NCI-H2107 (cell line): ENCODE measurements at places on chromosomes 13 and 19.
A peak's percentile ranks its signal among the peaks of the same experiment; 100 is the strongest.

GRCh38 chr13:54004026-54004699 lies 975.5 kb downstream of the OLFM4 start:
- no peak for DNase-seq

GRCh38 chr19:37329686-37330085 lies 41.2 kb upstream of the ZNF527 start:
- DNase-seq = no peak

GRCh38 chr19:44939668-44940067 lies 2.4 kb upstream of the APOC4 start:
- no peak for DNase-seq

DNA sequence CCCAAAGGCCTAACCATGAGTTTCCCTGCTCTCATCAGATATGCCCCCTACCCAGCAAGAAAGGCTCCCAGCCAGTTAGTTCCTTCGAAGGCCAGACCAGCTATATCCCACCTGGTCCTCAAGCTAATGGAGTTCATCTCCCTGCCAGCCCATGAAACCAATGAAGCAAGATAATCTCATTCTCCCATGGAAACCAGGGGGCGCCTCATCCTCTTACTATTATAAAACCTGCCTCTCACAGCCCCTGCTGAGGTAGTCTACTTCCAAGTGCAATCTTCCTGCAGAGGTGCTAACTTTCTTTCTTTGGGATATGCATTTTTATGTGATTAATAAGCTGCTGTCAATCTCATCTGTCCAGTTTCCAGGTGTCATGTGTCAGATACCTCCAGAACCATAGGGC lies 34.0 kb upstream of the ZNF573 start:
- DNase-seq = no peak

DNA sequence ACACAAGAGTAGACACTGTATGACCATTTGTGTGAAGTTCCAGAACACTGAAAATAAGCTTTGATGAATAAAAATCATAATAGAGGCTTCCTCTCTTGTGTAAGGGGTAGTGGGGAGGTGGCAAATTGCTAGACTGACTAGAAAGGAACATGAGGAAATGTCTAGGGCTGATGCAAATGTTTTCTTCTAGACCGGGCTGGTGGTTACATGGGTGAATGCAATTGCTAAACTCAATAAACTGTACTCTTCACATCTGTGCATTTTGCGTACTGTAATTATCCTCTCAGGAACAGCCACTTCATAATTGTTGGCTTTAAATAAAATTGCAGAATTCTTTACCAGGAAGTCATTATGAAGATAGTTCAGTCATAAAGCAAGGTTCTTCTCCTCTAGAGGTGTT lies 5.2 kb upstream of the KBTBD7 start:
- DNase-seq = no peak

DNA sequence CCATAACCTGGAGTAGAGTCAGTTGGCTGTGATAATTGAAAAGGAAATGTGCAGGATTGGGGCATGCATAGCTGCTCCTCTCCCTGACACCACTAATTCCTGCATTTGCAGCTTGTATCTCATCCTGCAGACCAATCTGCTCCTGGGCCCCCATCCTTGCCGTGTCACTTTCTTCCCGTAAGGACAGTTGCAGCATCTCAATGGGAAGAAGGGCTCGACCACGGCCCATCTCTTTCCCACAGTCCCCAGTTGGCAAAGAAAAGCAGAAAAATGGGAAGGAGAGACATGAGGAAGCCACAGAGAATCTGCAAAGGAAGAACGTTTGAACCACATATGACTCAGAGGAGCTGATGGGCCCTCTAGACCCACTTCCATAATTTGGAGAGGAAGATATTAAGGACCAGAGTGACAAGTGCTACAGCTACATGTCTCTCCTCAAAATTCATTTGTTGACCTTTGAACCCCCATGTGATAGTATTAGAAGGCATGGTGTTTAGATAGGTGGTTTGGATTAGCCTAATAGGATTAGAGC lies 1.8 kb upstream of the SIGLEC12 start:
- no peak for DNase-seq

GRCh38 chr19:11281356-11282049 lies 14.5 kb upstream of the TSPAN16 start:
- DNase-seq = no peak

DNA sequence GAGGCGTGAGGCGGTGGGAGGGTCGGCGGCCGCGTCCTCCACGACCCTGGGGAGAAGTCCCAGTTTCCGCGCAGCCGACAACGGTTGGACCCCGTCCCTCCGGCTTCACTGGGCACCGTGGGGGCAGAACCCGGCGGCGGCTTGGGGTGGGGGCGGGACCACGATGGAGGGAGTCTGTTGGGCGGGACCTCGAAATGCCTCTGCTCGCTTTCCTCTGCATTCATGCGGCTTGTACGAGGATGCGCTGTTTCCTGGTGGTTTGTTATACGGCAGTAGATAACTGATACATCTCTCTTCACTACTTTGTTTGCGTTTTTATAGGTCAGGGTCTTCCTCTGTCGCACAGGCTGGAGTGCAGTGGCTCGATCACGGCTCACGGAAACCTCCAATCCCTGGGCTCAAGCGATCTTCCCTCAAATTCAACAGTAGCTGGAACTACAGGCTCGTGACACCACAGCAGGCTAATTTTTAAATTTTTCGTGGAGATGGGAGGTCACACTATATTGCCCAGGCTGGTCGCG lies 24.6 kb upstream of the ZNF846 start:
- DNase-seq = no peak

- no peak for DNase-seq
Measured at GRCh38 chr19:32988724-32989123, 16.7 kb downstream of the FAAP24 start.

DNA sequence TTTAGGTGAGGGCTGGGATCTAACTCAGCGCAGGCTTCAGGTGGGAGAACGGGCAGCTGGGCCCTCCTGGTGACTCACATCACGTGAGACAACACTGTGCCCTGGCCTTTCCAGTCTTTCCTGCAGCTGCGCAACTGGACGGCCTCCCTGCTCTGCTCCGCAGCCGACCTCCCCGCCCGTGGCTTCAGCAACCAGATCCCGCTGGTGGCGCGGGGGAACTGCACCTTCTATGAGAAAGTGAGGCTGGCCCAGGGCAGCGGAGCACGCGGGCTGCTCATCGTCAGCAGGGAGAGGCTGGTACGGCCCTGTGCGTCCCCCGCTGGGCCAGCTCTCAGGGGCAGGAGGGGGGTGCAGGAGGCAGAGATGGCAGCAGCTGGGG lies 8.8 kb downstream of the SPPL2B start:
- no peak for DNase-seq

DNA sequence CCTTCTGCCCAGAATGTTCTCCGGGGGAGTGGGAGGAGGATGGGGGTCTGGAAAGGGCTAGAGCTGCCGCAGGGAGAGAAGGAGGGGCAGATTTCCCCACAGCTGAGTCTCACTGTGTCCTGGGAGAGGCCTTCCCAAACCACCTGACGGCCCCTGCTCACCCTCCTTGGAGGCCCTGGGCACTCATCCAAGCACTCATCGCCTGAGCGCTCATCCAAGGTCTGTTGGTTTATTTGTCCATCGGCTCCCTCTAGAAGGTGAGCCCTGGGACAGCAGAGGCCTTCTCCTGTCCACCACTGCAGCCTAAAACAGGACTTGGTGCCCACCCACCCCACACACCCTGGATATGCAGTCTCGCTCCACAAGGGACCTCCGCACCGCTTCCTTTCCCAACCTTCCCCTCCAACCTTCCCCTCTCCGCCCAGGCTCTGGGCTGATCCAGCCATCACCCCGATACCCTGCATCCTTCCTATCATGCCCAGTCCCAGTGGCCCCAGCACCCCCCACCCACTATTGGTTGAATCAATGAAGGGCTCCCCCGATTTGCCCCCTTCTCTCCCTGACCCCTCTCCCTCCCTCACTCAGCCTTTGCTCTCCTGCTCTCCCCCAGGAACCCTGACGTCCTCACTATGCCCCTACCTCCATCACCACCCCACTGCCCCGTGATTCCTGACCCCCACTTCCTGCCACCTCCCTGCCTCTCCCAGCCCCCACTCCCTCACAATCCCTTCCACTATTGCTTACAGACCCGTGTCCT lies 1.7 kb downstream of the UBXN6 start:
- DNase-seq = peak; percentile 52

DNA sequence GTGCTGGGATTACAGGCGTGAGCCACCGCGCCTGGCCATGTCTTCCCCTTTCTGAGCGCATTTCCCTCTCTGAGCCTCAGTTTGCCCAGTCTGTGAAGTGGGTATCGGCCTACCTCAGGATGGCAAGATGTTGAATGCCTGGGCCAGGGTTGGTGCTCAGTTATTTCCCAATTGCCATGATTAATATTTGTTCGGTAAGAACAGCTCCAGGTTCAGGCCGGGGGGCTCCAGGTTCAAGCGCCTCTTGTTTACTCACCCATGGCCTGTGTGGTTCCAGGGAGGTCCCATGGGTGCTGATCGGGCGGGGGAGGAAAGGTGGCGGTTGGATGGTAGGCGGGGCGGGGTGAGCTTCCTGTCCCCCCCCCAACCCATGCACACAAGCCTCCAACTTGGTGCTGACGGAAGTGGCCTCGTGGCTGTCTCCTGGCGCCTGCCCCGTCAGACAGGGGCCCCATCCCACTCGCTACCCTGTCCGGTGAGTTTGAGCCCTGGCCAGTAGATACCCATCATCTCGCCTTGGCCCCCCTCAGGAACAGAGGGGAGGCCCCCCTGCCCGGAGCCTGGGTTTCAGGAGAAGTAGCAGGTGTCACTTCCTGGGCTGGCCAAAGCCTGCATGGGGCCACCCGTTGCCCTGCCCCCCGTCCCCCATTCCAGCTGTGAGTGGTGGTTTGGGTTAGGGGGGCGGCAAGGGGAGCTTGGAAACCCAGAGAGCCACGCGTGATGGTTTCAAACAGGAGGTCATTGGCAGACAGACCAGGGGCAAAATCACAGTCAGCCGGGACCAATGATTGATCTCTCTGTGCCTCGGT lies at the start of gene FCHO1:
Gene FCHO1 (plus strand): TSS at position 375 of the 809 bp plus-strand sequence. CDS start 3,688 bp downstream, outside the sequence.
- no peak for DNase-seq

GRCh38 chr13:99361197-99361596 lies 54.0 kb upstream of the GPR183 start:
- no peak for DNase-seq

- no peak for DNase-seq
Measured at GRCh38 chr19:10858204-10858828, 10.1 kb downstream of the C19orf38 start.

DNA sequence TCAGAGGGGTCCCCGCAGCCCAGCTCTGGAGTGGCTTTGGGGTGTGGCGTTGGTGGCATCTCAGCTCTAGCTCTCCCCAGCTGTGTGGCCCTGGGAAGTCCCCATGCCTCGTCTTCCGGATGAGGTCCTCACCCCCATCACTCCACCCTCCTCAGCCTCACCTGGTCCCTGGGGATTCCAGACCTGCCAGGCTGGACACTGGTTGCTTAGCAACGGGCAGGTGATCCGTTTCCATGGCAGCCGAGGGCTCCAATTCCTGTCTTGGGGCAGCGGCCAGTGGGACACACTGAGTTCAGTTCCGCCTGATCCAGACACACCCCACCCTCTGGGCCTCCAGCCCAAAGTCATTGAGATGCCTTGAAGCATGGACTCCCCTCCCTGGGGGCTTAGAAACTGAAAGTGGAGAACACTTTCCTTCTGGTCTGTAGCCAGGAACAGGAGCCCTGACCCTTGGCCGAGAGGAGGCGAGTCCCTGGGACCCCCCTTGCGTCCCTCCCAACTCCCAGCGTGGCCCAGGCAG lies 7.7 kb upstream of the MISP start:
- DNase-seq = no peak

DNA sequence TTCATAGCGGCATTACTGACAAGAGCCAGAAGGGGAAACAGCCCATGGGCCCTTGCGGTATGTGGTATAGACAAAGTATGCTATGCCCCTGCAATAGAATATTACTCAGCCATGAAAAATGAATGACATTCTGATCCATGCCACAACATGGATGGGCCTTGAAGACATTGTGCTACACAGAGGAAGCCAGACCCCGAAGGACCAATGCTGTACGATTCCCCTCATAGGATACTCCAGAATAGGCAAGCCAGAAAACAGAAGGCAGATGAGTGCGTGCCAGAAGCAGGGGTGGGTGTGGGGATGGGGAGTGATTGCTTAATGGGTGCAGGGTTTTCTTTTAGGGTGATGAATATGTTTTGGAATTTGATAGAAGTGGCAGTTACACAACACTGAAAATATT lies 342.0 kb downstream of the TEX29 start:
- no peak for DNase-seq

GRCh38 chr13:29125191-29125933 lies 305.2 kb downstream of the MTUS2 start:
- no peak for DNase-seq

GRCh38 chr13:72820898-72821279 lies 39.0 kb downstream of the PIBF1 start:
- no peak for DNase-seq

- no peak for DNase-seq
Measured at GRCh38 chr13:98060282-98060681, 82.6 kb upstream of the FARP1 start.

GRCh38 chr13:46796129-46796514 lies 839 bp downstream of the ESD start:
- DNase-seq = no peak

GRCh38 chr19:58544591-58545285 lies 874 bp downstream of the TRIM28 start:
- no peak for DNase-seq

GRCh38 chr13:21008026-21008425 lies 53.4 kb downstream of the LATS2 start:
- DNase-seq = no peak

DNA sequence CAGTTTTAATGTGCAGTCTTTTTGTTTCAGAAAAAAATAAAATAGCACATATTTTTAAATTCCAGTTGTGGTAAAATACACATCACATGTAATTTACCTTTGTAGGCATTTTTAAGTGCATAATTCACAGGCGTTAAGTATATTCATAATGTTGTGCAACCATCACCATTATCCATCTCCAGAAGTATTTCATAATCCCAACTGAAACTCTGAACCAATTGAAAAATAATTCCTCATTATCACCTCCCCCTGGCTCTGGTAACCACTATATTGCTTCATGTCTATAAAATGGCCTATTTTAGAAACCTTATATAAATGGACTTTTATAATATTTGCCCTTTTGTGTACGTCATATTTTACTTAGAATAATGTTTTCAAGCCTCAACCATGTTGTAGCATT lies 756.5 kb upstream of the KLHL1 start:
- no peak for DNase-seq

- DNase-seq = no peak
Measured at GRCh38 chr13:63163903-63164302, 1748.3 kb upstream of the PCDH20 start.

DNA sequence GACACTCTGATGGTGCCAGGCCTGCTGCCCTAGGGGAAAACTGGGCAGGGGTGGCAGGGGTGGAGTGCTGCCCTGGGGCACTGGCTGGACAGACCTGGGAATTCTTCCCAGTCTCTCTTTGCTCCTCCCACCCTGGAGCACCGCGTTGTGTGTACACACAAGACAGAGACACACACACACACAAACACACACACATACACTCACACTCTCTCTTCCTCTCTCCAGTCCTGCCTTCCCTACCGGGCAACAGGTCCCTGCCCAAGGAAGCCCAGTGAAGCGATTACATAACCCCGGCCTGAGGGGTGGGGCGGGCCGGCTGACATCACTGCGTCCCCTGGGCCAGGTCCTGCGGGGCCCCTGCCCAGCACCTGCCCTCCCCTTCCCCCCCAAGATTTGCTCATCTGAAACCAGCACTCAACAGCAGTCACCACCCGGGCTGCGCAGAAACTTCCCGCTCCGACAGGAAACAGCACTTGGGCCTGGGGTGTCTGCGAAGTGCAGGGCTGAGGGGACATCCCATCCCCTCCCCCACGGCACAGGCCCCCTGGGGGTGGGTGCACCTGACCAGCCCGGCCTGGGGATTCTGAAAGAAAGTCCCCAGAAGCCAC lies 1.2 kb downstream of the MKNK2 start:
- no peak for DNase-seq

GRCh38 chr13:40466272-40466671 lies 200.2 kb downstream of the FOXO1 start:
- no peak for DNase-seq
